ENCODE measurements at places on chromosomes 5 and 9.

- DNase-seq, result no peak
Measured at GRCh38 chr9:127549218-127549617, 62.9 kb upstream of the STXBP1 start.

DNA sequence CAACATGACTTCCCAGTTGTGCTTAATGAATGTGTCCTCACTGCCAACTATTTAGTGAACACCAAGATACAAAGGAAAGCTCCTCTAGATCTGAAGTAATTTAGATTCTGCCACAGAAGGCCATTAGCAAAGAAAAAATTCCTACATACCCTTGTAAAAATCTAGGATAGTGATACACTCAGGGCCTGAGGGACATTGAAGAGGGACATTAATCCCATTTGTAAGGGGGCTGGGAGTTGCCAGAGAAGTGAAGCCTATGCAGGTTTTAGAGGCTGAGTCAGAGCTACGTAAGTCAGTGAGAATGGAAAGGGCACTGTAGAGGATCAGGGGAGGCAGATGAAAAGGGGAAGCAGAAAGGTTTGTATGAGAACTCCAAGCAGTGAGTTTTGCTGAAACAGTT is 286.9 kb upstream of the TARS1 start:
- no peak for DNase-seq

DNA sequence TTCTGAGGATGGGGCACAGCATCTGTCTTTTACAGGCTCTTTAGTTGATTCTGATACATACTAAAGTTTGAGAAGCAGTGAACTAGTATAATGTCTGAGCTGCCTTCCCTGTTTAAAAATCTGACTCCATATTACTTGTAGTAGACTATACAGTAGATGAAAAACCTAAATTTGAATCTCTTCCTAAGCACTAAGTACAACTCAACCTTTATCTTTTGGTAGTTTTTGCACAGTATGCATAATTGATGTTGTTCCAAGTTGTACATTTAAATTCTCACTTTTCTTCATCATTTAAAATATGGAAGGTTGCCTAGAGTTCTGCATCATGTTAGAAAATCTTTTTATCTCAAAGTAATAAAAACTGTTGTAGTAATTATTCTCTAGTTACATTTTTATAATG is 98.6 kb upstream of the CKMT2 start:
- no peak for DNase-seq

- DNase-seq, result no peak
Measured at GRCh38 chr5:180553530-180553929, 37.8 kb downstream of the SCGB3A1 start.

GRCh38 chr9:95181226-95181818 is 136.2 kb downstream of the FANCC start:
- DNase-seq, result no peak

- DNase-seq, result no peak
Measured at GRCh38 chr5:73179730-73180129, 6.7 kb downstream of the TMEM174 start.

DNA sequence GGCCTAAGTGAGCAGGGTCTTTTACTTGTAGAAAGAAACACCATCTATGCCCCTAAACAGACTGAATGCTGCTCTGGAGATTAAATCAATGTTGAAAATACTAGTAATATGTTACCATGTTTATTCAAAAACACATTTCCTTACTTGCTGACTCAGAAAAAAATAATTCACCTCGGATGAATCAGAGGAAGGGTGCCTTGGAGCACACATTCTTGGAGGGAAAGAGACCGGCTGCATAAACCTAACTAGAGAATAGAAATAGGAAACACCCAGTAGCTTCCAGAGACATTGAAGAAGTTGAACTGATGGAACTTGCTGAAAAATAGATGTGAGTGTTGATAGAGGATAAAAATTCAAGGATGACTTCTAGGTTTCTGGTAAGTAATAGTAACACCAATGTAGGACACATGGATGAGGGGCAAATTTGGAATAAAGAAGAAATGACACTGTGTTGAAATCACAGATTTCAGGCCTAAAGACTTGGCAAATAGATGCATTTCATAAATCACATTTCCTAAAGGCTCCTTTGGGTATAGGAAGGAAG is 76.9 kb upstream of the MINAR2 start:
- no peak for DNase-seq

DNA sequence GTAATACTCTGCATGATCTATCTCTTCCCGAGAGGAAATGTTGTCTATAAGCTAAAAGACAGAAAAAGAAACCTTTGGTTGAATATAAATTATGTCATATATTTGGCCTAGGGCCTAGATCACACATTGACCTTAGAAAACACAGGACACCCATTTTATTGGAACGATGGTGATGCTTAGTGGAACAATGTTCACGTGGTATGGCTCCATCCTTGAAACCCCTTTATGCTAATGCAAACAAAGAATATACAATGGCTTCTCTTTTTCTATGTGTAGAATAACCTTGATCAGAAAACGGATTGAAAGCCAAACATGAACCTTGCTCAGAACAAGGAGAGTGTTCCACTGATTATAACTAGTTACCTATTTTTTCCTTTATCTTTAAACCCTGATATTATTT is 24.5 kb downstream of the MRPS27 start:
- DNase-seq, result no peak

- DNase-seq, result no peak
Measured at GRCh38 chr9:108197899-108198298, 657.9 kb downstream of the ACTL7B start.
